GM03348 (cell line): ENCODE measurements at places on chromosomes 5 and 9.

DNA sequence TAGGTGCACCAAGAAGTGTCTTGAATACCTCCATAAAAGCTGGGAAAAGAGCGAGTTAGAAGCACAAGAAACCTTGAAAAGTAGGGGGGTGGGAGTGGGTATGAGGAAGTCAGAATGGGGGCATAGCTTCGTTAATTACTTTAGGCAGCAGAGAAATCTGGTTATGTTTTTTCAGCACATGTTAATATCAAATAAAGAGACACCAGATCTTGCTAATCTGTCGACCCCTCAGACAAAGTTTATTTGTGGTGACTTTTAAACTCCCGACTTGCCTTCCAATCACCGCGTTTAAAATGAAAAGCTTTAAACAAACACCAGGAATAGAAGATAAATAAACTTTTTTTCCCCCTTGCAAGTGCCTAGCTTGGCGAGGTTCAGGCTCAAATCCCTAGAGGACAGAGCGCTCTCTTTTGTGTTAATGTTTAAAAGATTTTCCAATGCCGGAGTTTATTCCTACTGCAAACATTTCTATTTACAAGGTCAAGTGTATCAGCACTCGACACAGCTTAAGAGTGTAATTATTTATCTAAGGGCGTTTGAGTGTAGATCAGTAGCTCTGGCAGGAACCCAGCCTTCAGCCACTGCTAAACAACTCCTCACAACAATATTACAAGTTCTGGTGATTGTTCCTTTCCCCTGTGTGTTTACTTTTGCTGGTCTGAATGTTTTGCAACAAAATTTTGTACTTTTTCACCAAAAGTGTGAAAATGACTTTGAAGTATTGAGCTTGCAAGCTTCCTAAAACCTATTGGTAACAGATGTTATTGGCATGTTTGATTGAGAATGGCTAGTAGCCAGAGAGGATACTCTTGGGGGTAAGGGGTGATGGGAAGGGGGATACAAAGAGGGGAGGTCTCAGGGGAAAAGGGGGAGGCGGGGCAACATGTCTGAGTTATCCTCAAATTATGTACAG is 3.8 kb downstream of the GAS1 start:
- no peak for DNase-seq

DNA sequence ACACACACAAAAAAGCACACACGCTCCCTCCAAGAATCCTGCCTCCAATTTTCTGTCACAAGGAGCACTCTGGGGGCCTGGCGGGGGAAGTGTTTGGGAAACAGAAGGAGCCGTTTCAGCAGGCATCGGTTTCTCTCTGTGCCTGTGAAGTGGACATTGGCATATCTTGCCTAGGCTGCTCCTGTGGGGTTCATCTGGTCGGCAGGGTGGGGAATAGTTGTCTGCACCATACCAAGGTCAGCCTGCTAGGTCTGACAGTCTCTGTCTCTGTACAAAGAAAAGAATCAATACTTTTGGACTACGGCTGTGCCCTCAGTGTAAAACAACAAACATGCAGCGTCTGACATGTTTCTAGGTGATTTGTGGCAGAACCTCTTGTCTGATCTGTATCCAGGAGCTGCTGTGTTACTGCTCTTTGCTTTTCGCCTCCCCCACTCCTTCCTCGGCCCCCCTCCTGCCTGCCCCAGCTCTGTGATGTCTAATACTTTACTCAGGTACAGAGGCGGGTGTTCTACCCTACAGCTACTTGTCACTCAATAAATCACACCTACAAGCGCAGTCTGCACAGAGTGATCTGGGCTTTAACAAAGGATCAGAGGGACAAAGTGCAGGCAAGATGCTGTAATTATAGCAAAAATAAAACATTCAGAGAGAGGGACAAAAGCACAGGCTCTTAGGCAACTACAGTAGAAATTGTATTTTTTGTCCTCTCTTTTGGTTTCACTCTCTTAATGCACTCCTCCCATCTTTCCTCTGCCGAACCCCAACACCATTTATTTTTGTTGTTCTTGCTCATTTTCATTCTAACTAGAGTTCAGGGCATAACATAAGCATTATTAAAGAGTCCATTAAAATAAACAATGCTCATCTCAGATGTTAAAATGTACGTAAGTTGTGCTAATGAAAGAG is 216.7 kb downstream of the BNC2 start:
- DNase-seq: no peak

- no peak for DNase-seq
Measured at GRCh38 chr9:113228130-113228665, 6.9 kb downstream of the SLC31A1 start.

DNA sequence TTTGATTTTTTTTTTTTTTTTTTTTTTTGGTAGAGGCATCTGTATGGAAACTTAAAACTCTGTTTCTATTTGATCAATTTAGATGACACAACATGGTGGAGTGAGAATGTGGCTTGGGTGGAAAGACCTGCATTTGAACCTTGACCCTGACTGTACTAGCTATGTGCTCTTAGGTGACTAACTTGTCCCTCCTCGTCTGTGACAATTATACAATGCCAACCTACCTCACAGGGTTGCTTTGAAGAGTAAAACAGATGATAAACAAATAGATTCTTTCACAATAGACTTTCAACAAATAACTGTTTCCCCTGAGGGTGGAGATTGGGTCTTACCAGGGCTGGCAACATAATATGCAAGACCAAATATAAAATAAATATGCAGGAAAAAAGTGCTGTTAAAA is 109.3 kb downstream of the CRB2 start:
- no peak for DNase-seq

GRCh38 chr9:137534256-137535119 is 15.7 kb downstream of the PNPLA7 start:
- DNase-seq: peak; percentile 75

- no peak for DNase-seq
Measured at GRCh38 chr9:128454991-128455390, 815 bp upstream of the ODF2 start.

GRCh38 chr5:144232285-144232684 is 61.6 kb downstream of the KCTD16 start:
- DNase-seq: no peak

GRCh38 chr5:140399979-140400729 is 1.5 kb upstream of the ANKHD1 start:
- no peak for DNase-seq

DNA sequence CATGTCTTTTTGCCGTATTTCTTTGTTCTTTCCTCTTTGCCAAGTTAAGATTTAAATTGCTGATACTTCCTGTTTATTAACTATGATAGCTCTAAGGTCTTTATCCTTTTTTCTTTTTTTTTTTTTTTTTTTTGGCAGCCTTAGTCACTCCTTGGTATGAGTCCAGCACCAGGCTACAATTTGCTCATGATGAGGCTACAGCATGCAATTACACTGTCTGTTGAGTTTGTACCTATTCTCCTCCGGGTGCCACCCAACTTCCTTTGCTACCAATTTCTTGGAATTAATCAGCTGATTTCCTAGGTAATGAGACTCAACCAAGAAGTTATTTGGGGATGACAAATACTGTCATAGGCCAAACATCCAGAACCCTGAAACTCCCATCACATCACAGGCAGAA is 25.5 kb downstream of the ACTL7B start:
- DNase-seq: no peak

DNA sequence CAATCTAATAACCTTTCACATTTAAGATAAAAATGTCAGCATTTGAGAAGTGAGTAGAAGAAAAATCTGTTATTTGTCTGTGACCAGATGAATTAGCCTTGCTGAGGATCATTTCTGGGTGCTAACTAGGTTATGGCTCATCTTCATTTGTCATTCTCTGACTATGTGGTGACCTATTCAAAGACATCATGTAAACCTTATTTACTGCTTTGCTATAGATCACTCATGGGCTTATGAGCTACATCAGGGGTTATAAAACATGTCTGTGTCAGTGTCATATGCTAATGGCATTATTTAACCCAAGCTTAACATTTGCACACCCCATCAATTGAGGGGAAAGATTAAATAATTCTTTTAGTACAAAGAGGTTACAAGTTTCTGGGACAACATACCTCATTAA is 555.5 kb upstream of the CYLC2 start:
- no peak for DNase-seq

DNA sequence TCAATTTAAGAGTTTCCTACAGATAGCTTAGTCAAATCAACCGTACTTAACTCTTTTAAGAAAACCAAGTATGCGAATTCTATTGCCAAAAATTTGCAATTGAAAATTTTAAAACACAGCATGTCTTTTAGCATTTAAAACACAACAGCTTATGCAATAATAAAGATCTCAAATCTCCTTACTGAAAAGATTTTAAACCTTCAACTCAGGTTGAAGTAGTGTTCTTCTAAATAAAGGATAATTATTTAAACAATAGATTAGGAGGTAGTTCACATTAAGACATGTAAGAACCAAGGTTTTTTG is 5.5 kb downstream of the NR3C1 start:
- DNase-seq: no peak

GRCh38 chr9:98501819-98502218 is 206.9 kb downstream of the GABBR2 start:
- DNase-seq: no peak

DNA sequence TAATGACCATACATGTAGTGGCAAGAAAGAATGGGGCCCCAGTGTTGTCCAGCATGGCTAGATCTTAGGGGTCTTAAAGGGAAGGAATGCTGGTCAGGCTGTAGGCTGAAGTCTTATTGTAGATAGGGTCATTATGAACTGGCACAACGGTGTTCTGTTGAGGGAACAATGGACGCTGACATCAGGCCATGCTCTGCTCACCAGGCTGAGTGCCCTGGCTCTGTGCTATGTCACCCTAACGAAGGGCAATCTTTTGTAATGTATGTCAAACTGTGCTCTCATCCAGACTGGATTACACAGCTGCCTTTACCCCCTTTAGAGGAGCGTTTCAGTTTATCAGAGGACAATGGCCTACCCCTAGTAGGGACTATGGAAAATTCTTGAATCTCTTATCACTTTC is 14.6 kb upstream of the ZNF608 start:
- no peak for DNase-seq
